ENCODE measurements at places on chromosomes 4 and X.

DNA sequence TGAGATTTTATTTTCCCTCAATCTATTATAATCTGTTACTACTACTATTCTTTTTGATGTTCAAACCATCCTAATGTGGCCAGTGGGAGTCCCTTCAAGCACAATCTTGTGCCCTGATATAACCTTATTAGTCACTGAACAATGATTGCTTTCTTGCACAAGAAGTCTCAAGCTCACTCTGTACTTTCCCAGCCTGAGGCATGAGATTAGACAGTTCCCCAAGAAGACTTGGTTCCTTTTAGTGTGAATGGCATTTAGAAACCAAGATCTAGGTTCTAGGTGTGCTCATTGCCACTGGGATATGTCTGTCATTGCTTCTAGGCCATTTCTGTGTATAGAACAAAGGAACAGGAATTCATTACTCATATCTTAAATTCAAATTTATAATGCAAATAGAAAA lies 28.0 kb upstream of the RBM41 start:
- no peak for DNase-seq

- no peak for DNase-seq
Measured at GRCh38 chr4:170089274-170089667, 485 bp downstream of the AADAT start.

DNA sequence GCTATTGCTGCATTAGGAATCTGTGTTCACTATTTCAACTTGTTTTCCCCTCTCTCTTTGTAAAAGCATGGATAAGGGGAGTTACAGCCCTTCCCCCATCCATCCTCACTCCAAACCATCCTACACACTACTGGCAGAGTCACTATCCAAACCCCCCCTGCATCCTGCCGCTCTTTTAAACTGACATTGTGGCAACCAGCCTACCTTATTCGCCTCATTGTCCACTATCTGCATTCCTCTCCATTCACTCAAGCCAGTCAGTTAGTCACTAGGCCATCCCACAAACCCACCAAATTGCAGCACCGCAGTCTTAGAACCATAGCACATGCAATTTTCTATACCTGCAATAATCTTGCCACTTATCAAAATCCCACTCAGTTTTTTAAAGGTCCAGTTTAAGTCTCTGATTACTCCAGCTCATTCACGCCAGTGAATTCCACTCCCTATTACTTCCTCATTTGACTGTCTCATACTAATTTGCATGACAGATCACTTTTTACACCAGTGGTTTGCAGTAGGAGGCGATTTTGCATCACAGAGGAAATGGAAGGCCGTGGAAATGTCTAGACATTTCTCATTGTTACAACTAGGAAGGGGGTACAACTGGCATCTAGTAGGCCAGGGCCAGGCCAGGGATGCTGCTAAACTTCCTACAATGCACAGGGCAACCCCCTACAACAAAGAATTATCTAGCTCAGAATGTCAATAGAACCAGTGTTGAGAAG lies 181.8 kb downstream of the HS6ST2 start:
- DNase-seq = no peak

DNA sequence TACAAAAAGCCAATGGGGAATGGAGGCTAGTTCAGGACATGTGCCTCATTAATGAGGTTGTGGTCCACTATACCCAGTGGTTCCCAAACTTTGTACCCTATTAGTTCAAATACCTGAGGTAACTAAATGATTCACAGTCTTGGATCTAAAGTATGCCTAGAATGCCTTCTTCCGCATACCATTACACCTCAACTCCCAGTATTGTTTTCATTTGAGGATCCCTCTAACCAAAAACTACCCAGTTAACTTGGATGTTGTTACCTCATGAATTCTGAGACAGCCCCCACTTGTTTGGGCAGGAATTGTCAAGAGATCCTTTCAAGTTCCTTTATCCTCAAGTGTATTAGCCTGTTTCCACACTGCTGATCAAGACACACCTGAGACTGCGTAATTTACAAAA lies 439.2 kb downstream of the PCDH10 start:
- no peak for DNase-seq

- no peak for DNase-seq
Measured at GRCh38 chr4:17013382-17014006, 115.0 kb upstream of the LDB2 start.

DNA sequence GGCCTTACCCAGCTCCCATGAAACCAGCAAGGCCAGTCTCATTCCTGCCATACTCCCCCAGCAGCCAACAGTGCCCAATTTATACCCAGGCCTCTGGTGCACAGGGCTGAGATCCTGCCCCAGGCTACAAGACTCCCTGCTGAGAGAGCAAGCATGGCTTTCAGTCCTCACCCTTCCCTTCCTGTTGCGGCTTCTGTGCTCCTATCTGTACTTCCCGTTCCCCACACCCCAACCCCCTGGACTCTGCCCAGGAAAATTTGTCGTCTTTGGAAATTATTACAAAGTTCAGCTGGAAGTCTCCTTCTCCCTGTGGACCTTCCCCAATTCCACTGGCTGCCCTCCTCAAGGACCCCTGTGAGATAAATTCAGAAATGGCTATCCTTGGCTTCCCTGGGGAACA lies 84.1 kb upstream of the GK2 start:
- DNase-seq = no peak

- DNase-seq = no peak
Measured at GRCh38 chr4:159045321-159045720, 57.6 kb upstream of the RAPGEF2 start.

GRCh38 chr4:174422893-174423256 lies 99.4 kb downstream of the HPGD start:
- no peak for DNase-seq

DNA sequence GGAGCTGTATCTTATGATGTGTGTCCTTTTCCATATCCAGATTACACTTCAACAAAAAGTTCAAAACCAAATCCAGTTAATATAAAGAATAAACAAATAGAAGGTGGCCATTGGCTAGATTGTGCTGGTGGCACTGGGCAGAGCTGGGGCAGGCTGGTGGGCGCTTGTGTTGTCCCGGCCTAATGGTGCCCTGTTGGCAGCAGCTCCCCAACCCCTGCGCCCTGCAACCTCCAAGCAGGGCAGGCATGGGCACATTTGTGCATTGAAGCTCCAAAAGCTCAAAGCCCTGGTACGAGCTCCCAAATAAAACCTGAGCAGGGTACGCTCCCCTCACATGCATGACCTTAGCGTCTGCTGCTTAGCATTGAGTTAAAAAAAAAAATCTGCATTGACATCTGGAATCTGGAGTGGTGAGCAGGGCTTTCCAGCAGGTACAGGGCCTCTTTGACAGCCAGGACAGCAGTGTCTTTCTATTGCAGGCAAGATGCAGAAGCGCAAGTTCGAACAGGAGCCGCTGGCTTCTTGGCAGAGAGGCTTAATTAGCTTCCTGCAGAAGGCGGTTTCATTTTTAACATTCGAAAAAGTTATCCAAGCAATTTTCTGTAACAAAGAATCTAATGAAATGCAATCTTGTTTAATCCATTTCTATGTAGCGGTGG lies 25.9 kb upstream of the NYX start:
- no peak for DNase-seq

GRCh38 chr4:185761352-185762235 lies 50.4 kb downstream of the SORBS2 start:
- no peak for DNase-seq

DNA sequence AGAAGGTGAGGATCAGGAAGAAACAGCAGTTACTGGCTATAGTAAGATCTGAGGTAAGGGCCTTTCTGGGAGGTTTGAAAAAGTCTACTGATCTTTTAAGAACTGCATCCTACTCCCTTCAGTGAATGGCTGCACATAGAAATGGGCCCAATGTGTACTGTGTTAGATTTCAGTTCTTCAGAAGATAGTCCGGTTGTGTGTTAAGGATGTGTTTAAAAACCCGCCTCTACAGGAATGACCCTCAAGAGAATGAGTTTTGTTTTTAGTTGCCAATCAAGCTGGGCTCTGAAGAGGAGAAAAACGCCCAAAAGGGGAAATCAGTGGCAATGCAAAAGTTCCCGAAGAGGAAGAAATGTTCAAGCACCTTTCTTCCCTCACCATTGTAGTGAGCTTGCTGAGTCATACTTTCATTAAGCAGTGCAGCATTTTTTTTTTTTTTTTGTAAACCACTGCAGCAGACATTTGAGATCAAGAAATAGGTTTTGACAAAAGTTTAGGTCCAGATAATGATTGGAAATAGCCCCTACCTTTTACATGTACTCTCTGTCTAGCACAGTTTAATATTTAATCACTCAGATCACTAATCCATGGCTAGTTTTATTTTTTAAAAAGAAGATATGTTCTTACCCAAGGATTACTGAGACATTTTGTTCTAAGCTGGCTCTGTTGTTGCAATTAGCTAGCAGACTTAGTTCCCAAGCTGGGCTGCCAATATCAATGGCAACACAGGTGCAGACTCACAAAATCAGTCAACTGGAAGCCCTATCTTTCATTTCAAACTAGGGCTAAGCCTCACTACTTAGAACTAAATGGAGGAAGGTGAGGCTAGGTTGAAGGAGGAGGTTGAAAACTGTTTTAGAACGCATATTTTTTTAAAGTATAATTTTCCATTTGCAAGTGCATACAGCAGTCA lies 7.0 kb upstream of the TRPC5OS start:
- DNase-seq = no peak

- DNase-seq = no peak
Measured at GRCh38 chrX:143768976-143769375, 48.4 kb upstream of the SPANXN2 start.

- DNase-seq = no peak
Measured at GRCh38 chrX:114046695-114047279, 537.1 kb upstream of the HTR2C start.

DNA sequence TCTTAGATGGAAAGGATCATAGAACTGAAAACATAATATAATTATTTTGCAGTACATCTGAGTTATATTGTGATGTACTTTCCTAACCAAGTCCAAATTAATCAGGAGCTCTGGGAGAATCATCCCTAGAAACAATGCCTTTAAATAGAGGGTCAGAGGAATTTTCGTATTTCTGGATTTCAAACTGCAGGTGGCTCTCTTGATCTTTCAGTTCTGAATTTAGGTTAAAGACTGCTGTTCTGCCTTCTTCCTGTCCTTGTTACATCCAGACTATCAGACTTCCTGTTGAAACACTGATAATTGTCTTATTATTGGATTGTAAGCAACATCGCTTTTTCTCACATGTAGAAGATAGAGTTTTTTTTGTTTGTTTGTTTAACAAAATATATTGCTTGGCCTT lies 142.7 kb downstream of the RPA4 start:
- DNase-seq = no peak

GRCh38 chr4:110183058-110183457 lies 15.4 kb downstream of the ELOVL6 start:
- no peak for DNase-seq

- no peak for DNase-seq
Measured at GRCh38 chr4:40881096-40881495, 131.3 kb downstream of the NSUN7 start.

DNA sequence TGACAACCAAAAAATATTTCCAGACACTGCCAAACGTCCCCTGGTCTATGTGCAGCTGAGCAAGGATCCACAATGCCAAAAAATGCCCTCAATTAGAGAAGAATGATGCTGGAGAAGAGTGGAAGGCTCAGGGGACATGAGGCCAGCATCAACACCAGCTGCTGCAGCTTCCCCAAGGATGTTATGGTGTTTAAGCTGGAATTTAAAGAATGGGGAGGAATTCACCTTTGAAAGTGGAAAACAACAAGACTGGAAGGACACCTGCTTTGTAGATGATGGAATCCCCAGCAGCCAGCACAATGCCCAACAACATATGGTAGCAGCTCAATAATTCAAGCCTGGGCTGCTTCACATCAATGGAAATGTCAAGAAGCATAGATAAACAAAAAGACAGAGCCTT lies 20.3 kb upstream of the SMPX start:
- DNase-seq = no peak

DNA sequence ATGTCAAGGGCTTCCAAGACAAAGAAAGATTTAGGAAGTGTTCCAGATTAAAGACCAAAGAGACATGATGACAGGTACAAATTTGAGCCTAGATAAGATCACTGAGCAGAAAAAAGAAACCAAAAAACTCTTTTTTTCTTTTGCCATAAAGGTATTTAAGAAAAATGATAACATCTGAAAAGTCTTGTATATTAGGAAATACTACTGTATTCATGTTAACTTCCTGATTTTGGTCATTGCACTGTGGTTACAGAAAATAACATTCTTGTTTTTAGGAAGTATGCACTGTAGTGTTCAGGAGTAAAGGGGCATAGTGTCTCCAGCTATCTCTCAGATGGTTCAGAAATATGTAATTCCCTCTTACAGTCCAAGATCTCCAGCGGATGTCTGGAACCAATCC lies 37.1 kb downstream of the RWDD4 start:
- no peak for DNase-seq

- no peak for DNase-seq
Measured at GRCh38 chrX:2299871-2300270, 200.9 kb downstream of the DHRSX start.

DNA sequence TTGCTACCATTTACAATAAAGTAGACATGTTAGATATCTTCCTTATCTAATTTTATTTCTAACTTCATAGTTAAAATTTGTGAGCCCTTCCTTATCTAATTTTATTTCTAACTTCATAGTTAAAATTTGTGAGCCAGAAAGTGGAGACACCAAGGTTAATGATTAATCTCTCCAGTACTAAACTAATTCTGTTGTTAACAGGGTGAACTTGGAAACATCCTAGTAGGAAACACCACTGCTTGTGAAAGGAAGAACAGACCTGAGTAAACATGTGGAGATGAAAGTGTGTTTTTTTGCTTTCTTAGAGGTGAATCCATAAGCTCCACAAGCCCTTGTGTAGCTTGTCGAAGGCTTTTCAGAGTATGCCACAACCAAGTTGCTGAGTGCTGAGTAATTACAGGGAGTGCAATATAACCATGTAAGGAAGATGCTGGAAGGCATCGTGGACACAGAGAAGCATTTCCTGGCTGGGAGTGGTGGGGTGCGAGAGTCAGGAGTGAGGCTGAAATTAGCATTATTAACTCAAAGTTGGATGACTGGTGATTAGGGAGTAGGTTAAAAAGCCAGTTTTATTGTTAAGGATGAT lies 118.6 kb upstream of the NEIL3 start:
- DNase-seq = no peak

DNA sequence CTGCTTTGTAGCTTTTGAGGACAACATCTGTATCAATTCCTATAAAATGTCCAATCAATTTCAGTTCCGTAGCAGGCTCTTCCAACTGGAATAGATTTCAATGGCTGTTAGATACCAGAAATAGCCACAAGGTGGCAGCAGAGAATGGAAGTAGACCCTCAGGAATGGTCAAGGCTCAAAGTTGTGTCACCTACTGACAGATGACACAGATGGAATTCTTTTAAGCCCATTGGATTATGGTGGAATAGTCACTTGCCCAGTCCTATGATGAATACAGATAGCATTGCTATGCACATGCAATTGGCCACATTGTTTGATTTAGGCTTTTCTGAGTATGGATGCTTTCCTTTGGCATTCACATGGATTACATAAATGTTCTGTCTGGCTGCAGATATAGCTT lies 130.4 kb upstream of the RADX start:
- no peak for DNase-seq
